RPMI8226 (cell line): ENCODE measurements at places on chromosomes 11 and 22.

DNA sequence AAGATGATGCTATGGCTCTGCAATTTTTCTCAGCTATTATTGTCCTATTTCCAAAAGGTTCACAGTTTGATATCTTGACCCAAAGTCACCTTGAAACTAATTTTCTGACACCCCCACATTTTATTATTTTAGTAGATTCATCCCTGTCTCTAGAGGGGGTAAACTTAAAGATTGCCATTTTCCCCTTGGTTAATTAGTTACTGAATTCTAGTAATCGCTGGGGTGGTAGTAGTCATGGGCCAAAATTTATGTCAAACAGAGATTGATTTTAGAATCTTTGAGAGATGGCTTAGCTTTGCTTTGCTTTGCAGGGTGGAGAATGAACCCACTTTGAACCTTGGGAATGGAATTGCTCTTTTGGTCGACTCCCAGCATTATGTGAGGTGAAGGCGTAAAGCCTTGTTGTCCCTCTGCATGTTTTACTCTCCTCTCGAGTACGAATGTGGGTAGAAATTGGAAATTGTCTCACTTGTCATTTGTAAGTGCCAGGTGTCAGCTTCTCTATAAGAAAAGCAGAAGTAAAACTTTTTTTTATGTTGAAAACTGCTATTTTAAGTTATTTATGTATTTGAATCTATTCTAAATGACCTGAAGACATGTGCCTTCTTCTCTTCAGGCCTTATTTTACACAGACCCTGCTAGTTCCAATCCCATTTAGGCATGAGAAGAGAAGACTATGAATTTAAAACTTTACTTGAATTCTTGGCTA is 42.4 kb upstream of the RCE1 start:
- DNase-seq: peak; percentile 87

GRCh38 chr11:114774599-114775361 is 96.5 kb downstream of the NXPE2 start:
- DNase-seq: peak; percentile 67

DNA sequence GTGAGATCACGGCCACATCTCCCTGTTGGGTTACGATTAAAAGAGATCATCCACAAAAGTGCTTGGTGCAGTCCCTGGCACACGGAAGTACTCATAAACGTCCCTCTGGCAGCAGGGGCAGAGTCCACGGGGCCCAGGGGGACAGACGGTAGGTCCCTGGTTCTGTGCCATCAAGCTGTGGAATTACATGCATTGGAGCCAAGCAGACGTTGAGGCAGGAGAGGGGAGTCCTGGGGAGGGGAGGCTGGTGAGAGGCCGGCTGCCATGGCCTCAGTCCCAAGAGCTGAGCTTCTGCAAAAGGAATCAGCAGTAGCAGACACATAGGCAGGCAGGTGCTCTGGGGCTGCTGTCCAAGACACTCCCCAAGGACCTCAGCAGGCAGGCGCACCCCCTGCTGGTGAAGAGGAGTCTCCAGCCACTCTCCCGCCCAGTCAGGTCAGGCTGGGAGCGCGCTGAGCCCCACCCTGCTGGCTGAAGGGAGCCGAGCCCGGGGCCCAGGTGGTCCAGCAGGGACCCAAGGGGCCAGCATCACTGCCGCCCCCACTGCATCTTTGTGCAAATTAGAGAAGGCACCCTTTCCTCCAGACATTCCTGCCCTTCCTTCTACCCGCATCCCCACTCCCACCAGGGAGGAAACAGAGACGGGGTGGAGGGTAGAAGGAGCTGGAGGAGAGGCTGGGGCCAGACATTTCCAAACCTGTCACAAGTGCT is 7.6 kb upstream of the KCTD17 start:
- peak; percentile 89 for DNase-seq

GRCh38 chr11:8268530-8269400 is 5.1 kb upstream of the LMO1 start:
- DNase-seq: no peak

GRCh38 chr22:44199866-44200265 is 19.1 kb downstream of the PARVG start:
- no peak for DNase-seq

- no peak for DNase-seq
Observed at GRCh38 chr22:31622980-31623379, 39.0 kb downstream of the PISD start.

- peak; percentile 62 for DNase-seq
Observed at GRCh38 chr22:43993072-43993760, 30.9 kb upstream of the PARVB start.

- no peak for DNase-seq
Observed at GRCh38 chr11:3006505-3007260, 14.6 kb upstream of the NAP1L4 start.
